ENCODE measurements at places on chromosomes 5 and 9.
A peak's percentile ranks its signal among the peaks of the same experiment; 100 is the strongest.

DNA sequence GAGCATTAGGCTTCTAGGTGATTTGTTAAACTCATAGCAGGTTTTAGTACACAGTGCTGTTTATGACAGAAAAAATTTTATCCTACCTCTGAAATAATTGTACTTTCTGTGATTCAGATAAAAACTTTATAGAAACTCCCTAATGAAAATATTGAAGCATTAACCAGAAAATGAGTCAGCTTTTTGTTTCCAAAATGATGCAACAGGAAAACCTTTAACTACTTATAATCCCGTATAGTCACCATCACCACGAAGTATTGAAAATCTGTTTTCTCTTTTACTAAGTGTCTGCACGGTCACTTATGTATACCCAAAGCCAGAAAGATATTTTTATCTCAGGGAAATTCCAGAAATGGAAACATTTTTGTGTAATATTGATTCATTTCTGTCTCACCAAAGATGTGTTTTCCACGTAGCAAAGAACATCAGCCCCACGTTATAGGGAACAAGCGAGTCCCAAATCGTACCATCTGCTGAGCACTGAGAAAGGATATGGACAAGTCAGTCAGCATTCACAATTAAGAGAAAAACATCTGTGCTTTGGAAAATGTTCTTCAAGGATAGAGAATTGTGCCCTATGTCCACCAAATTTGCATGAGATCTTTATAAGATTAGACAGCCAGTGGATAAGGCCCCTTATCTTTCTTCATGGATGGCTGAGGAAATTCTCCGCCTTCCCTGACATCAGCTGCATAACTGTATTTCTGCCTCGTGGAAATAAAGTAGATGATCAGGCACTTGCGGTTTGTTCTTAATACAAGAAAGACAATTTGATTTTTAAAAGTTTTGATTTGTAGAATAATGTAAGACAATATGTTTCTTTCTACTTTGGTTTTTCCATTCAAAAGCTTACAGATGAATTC is 41.9 kb downstream of the TNFAIP8 start:
- peak; percentile 68 for DNase-seq

DNA sequence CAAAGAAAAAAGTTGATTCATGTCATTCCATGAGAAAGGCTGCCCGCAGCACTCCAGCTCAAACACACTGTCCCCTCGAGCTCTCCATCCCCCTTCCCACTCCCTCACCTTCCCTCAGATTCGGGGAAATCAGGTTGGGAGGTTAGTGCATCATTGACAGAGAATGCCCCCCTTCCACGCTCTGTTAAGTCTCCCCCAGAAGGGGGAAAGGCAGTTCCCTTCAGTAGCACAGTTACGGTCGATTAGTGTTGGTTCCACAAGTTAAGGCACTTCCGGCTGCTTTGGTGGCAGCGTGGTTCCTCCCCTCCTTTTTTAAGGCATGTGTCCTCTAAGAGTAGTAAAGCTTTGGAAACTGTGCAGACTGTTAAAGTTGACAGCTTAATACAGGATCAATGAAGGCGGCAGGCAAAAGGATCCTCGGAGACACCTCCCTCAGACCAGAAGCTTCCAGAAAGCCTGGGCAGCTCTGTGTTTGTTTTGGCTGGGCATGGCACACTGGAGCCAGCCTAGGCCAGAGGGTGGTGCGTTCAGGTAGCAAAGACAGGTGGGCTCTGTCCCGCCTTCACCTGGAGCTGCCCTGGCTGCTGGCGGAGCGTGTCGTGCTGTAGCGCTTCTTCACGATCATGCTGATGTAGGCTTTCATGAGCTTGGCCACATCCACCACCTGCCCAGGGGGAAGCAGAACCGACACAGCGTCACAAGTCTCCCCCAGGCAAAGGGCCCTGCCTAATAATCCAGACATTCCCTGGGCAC is 49.5 kb upstream of the RETREG1 start:
- DNase-seq, result no peak

GRCh38 chr5:146626936-146627335 is 110.9 kb upstream of the GPR151 start:
- no peak for DNase-seq

DNA sequence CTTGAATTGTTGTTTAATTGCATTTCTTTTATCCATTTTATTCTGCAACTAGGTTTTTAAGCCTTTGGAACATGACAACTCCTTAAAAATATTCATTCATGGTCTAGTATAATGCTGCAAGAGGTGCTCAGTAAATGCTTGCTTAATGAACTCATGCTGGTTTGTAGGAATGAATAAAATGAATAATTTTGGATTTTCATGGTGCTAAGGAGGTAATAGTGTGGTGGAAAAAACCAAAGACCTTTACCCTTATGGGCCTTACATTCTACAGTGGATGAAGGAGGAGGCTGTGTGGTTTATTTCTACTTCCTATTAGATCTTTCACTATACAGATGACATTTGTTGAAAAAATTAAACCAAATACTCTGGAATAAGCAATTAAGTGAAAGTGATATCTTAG is 43.4 kb downstream of the LRRTM2 start:
- DNase-seq, result no peak

GRCh38 chr5:16754601-16755000 is 137.8 kb upstream of the RETREG1 start:
- no peak for DNase-seq

GRCh38 chr5:34751807-34752736 is 86.9 kb upstream of the TTC23L start:
- DNase-seq, result no peak

DNA sequence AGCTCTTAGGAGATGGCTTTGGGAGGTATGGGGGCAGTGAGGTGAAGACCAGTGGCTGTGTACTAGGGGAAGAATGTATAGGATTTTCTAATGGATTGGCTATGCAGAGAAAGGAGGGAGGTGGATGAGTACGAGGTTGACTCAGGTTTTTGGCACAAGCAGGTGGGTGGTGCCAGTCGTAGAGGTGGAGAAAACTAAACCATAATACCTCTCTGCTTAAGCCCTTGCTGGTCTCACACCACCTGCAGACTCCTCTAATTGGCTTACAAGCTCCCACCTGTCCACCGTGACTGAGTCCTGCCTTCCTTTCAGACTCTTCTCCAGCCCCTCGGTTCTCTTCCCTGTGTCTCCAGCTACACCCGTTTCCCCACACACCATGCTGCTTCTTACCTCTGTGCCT is 521.7 kb upstream of the CLINT1 start:
- DNase-seq, result no peak

GRCh38 chr9:17075758-17076485 is 58.9 kb upstream of the CNTLN start:
- DNase-seq, result no peak

- no peak for DNase-seq
Observed at GRCh38 chr5:170745481-170746071, 37.9 kb upstream of the GABRP start.

DNA sequence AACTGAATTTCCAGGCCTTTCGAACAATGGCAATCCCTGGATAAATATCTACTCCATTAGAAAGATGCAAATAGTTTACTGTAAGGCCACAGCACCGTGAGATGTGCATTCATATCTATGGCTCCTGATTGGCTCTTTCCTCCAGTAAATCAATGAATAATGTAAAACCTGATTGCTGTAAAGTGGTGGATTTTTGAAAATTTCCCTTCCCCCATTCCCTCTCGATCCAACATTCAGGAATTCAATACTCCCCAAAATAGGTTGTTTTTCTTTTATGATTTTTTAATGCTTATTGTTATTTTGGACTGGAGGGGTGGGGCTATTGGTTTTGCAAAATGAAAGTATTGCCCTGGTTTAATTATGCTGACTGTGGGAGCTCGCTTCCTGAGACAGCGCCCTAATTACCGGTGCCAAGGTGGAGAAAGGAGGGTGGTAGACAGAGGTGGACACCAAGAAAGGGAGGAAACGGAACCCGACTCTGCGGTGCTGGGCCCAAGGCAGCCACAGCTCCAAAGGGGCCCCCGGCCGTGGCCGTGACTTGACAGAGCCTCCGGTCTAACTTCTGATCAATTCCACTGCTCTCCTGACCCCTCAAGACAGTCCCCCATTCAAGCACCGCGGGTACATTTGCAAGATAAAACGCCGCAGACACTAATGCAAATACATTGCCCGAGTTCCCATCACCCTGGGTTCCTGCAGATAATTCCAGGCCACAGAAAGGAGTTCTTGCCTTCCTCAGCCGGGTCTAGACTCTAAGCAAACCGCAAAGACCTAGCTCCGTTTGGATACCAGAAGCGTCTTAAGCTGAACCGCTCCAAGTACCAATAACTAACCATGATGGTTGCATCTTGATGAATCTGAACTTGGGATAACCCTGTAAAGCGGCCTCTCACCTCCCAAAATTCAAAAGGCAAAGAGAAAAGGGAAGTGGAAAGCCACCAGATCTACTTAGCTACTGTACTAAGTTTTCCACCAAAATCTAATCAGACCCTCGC is 211.2 kb downstream of the MEF2C start:
- no peak for DNase-seq
